Naive thymus-derived CD8-positive, alpha-beta T cell (primary cell): ENCODE measurements at places on chromosomes 12 and 14. TPM values are rescaled to one million over a fixed set of nuclear protein-coding genes. Genes with fewer than 3 reads are reported as not detected.

SMCO2 gene
- not detected for total RNA-seq

CISTR gene
- total RNA-seq, result not detected

TIMELESS gene
- 5.8 TPM for total RNA-seq

NACA gene
- 1,474 TPM for total RNA-seq

PLEKHG7 gene
- not detected for total RNA-seq

USP44 gene
- total RNA-seq, result 20.8 TPM

- H3K36me3 ChIP-seq, result no peaks in the 10 kb centered on the region
- DNase-seq, result no peak
- no peaks in the 10 kb centered on the region for H3K4me1 ChIP-seq
- H3K4me3 ChIP-seq, result no peak overlapping the region
Measured at GRCh38 chr12:114904254-114905003, 220.5 kb upstream of the TBX3 start.

DNA sequence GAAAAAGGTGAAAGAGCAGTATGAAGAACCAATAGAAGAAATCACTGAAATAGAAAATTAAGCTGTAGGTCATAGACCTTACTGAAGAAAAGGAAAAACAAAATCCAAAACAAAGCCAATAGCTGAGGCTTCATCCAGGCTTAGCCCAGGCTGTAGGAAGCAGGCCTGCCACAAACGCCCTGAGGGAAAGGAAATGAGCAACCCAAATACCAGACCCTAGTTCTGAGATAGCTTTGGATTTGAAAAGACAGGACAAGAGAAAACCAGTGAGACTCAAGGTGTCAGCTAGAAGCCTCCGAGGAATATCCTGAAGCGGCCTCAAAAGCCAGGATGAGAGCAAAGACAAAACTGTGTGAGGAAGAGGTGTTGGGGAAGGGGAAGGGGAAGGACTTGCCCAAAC, 79.2 kb downstream of the FERMT2 start:
- H3K36me3 ChIP-seq, result no peaks in the 10 kb centered on the region
- no peaks in the 10 kb centered on the region for H3K4me1 ChIP-seq
- H3K27ac ChIP-seq, result no peak overlapping the region
- no peak for DNase-seq
- H3K4me3 ChIP-seq, result no peak overlapping the region

DNA sequence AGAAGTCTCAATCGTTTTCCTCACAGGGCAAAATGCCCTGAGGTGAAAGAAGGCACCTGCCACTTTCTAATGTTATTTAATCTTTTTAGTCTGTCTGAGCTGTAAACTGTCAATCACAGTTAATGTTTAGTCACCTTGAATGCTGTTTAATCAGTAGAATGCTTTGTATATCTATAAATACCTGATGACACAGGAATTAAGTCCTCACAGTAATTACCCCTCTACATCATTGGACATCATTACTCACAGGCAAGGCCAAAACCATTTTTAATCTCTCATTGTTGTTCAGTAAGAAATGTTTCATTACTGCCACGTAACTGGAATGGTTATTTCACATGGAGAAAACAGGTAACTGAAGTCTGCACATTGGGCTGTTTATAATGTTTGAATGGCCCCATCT, 178.8 kb downstream of the EXOC5 start:
- DNase-seq, result no peak
- H3K27ac ChIP-seq, result no peak overlapping the region
- no peaks in the 10 kb centered on the region for H3K27me3 ChIP-seq
- no peaks in the 10 kb centered on the region for H3K4me1 ChIP-seq
- H3K36me3 ChIP-seq, result no peaks in the 10 kb centered on the region

GRCh38 chr12:121781484-121781997, 11.9 kb downstream of the RHOF start:
- no peaks in the 10 kb centered on the region for H3K27me3 ChIP-seq
- H3K36me3 ChIP-seq, result peaks cover 7% of the 10 kb centered on the region
- peaks cover 26% of the 10 kb centered on the region for H3K4me1 ChIP-seq

- H3K27ac ChIP-seq, result no peak overlapping the region
- no peaks in the 10 kb centered on the region for H3K27me3 ChIP-seq
- DNase-seq, result no peak
Measured at GRCh38 chr12:78938341-78939084, 73.9 kb downstream of the SYT1 start.

DNA sequence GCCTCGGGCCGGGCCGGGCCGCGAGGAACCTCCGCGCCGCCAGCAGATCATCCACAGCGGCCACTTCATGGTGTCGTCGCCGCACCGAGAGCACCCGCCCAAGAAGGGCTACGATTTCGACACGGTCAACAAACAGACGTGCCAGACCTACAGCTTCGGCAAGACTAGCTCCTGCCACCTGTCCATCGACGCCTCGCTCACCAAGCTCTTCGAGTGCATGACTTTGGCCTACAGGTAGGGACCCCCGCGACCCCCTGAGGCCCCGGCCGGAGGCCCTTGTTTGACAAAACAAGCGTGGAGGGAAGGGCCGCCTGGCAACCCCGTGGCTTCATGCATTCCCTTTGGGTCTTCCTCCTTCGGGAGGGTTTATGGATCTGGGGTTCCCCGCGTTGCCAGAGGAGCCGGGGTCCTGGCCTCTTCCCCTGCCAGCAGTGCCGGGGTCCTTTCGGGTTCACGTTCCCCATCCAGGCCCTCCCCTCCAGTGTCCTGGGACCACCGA, 526 bp downstream of the MLXIP start:
- no peaks in the 10 kb centered on the region for H3K27me3 ChIP-seq
- peak overlapping the region; percentile 93 for H3K27ac ChIP-seq
- peak; percentile 64 for DNase-seq
- H3K4me1 ChIP-seq, result peaks cover 38% of the 10 kb centered on the region
- peaks cover 2% of the 10 kb centered on the region for H3K36me3 ChIP-seq

GRCh38 chr12:7072035-7072434, 11.5 kb downstream of the C1S start:
- no peak overlapping the region for H3K27ac ChIP-seq
- DNase-seq, result no peak
- no peaks in the 10 kb centered on the region for H3K36me3 ChIP-seq
- no peaks in the 10 kb centered on the region for H3K4me1 ChIP-seq
- H3K4me3 ChIP-seq, result no peak overlapping the region

DNA sequence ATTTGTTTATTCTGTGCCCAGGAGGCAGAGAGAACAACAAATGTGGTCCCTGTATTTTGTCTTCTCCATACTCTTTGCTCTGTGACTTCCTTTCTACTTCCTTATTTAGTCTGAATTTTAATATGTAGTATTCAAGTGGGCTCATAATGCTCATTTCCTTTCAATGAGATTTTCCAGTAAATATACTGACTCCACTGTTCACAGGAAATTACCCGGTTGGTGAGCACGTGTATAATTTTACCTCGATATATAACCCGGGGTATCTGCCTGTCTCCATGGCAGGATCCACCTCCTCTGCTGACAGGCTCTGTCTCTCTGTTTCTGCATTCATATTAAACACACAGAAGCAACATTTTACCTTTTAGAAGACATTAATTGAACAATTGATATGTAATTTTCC, 166.0 kb downstream of the SLC38A4 start:
- peak overlapping the region; percentile 22 for H3K27ac ChIP-seq
- H3K4me1 ChIP-seq, result peaks cover 28% of the 10 kb centered on the region
- DNase-seq, result no peak
- no peaks in the 10 kb centered on the region for H3K36me3 ChIP-seq
- no peak overlapping the region for H3K4me3 ChIP-seq
- H3K27me3 ChIP-seq, result no peaks in the 10 kb centered on the region

DNA sequence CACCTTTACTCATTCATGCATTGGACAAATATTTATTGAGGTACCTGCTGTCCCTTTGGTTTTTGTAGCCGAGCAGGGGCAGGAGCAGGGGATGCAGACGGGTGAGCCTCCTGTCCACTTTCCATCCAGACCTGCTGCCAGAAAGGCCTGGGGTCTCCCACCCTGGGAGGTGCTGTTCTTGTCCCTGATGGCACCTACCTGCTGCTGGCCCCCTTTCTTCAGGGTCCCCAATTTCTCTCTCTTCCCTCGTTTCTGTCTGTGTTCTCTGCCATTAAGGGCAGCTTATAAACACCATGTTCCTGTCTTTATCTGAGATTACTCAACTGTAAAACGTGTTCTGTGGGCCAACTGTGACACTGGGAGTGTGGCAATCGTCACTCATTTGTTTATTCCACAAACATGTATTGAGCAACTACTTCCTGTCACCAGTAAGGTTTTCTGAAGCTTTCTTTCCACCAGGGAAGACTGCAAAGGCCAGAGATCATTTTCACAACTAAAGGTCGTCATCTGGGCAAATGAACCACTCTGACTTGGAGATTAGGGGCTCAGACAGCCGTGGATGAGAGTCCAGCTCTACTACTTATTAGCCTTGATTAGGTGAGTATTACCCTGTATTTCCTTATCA, at the start of gene HAL:
TSS of gene HAL (minus strand) at position 311 of the 625 bp plus-strand sequence. CDS start 434 bp downstream, outside the sequence.
- no peak for DNase-seq
- H3K4me1 ChIP-seq, result peaks cover 7% of the 10 kb centered on the region
- H3K36me3 ChIP-seq, result peaks cover 24% of the 10 kb centered on the region
- H3K4me3 ChIP-seq, result peak within 1 kb of the TSS; percentile 21

DNA sequence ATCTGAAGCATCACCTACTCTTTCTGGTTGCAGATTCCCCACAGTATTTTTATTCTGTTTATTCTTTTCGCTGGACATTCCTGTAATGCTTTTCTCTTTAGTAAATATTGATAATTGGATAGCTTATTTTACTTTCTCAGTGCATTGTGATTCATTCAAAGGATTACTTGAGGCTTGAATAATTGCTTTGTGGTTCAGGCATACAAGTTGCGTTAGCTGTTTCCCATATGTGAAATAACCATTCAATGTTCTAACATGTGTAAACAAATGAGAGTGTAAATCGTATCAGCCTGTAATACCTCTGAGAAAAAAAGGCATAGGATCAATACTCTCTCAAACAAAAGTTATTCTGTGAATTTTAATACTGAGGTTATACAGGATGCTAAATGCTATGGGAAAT, 1004.2 kb upstream of the SEL1L start:
- H3K36me3 ChIP-seq, result no peaks in the 10 kb centered on the region
- no peak overlapping the region for H3K27ac ChIP-seq
- no peaks in the 10 kb centered on the region for H3K4me1 ChIP-seq
- no peak overlapping the region for H3K4me3 ChIP-seq
- H3K27me3 ChIP-seq, result no peaks in the 10 kb centered on the region
- no peak for DNase-seq

DNA sequence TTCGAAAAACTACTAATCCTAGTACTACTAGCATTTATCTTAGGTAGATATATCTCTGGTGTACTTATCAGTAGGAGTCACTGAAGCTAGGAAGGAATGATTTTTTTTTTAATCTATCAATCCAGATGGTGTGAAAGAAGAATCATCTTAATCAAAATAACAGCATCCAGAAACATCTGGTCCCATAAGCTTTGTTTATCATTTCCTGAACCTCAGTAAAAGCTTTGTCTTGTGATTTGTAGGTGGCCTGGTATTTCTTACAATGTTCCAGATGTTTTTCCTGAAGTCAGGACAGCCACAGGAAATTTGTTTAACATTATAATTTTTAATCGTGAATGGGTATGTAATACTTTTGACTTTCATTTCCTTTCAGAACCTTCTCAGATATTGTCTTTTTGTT, 28.0 kb upstream of the LUM start:
- no peaks in the 10 kb centered on the region for H3K36me3 ChIP-seq
- H3K27me3 ChIP-seq, result peaks cover 17% of the 10 kb centered on the region
- H3K27ac ChIP-seq, result no peak overlapping the region
- no peaks in the 10 kb centered on the region for H3K4me1 ChIP-seq
